Germinal center (tissue), 1 donor: ENCODE measurements at places on chromosomes 11 and 22.

- no peak for DNase-seq
These were observed 58.7 kb downstream of the AHNAK start for GRCh38 chr11:62487738-62488551.

- no peak for DNase-seq
These were observed 124.1 kb upstream of the BID start for GRCh38 chr22:17898375-17898774.

- no peak for DNase-seq
These were observed 1.2 kb downstream of the SYNGR1 start for GRCh38 chr22:39350757-39351688.

DNA sequence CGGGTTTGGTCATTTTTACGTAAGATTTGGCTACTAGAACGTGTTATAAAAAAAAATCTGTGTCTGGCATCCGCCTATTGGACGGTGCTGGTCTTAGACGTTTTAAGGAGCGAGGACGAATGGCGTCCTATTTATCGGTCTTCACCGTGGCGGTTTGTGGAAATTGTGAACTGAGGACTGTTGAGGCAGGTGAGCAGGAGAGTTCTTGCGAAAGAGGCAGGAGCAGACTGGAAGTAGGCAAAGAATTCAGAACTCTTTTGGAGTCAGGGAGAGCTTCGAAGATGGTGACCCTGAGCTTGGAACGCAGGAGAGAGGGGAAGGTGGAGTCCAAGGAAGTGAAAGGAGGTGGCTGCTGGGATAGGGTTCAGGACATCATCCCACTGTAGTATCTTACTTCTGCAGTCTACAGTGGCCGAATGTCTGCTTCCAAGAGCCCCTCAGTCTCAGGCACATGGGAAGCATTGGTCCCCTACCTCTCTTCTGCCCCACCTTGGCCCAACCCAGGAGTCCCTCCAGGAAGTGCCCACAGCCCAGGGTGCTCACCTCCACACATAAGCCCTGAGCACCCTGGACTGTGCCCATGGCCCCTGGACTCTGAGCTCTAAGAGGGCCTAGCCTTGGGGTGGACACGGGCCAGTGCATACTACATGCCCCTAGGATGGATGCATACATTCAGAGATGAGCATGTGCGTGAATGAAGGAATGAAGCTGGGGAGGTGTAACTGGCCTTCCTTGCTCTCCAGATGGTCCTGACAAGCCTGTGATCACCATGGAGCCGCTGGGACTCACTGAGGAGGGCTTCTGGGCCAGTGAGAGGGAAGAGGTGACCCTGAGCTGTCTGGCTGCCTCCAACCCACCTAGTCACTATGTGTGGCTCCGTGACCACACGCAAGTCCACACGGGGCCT lies 3.7 kb downstream of the VSIG10L2 start:
- DNase-seq: no peak

GRCh38 chr22:45424241-45424731 lies 10.8 kb downstream of the RIBC2 start:
- no peak for DNase-seq

DNA sequence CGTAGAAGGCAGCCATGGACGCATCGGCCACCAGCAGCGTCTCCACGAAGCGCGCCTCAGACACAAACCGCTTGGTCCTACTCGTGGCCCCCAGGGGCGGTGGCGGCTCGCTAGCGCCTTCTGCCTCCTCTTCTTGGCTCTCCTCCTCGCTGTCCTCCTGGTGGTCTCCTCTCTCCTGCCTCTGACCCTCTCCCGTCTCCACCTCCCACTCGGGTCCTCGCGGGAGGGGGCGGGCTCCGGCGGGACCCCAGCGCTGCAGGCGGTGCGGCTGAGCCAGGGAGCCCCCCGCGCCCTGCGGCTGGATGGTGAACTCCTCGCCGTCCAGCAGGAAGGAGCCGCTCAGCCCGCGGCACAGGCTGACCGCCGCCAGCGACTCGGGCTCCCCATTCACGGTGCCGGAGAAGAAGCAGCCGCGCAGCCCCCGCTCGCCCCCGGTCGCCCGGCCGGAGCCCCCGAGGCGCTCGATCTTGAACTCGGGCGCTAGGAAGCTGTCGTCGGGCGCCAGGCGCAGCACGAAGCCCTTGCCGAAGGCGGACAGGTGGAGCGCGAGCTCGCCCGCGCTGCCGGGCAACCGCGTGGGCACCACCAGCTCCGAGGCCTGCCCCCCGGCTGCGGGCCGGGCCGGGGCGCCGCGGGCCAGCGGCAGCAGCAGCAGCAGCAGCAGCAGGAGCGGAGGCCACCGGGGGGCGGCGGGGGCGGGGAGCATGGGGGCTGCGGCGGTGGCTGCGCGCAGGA lies 661 bp downstream of the ADAMTS8 start:
- DNase-seq: no peak

DNA sequence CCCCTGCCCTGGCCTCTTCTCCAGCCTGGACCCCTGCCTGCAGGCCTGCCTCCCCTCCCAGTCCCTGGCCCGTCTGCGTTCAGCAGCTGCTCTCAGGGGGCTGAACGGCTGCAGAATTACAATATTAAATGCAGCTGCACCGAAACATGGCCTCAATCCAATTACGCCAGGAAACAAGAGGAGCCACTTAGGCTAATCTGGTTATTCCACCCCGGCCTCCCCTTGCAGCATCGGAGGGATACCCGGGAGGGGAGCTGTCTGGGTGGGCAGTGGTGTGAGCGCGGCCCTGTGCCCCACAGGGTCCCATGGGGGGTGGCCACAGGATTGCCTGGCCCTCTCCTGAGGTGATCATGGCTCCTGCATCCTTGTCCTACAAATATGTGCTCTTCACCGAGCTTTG lies 42.6 kb downstream of the FLRT1 start:
- no peak for DNase-seq

- DNase-seq: no peak
These were observed 15.7 kb downstream of the ZNF214 start for GRCh38 chr11:7004482-7004881.

GRCh38 chr11:100964435-100964834 lies 165.2 kb downstream of the PGR start:
- DNase-seq: no peak

GRCh38 chr11:115081972-115082371 lies 403.6 kb downstream of the NXPE2 start:
- no peak for DNase-seq

DNA sequence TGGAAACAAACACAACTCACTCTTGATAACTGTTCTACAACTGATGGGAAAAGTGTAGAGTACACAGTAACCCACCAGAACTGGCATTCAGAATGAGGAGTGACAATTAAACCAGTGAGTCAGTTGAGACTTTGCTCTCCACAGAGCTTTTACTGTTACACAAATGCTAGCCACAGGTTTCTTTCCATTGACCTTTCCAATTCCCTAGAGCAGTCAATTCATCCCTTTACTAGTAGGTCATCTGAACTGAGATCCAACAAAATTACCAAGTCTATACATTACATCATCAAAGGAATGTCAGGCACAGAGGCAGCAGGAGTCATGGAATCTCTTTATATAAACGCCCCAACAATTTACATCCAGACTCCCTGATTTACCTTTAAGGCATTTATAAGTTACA lies 65.9 kb downstream of the PHF21A start:
- no peak for DNase-seq

GRCh38 chr11:124359566-124359965 lies 24.7 kb downstream of the OR8B2 start:
- DNase-seq: no peak

DNA sequence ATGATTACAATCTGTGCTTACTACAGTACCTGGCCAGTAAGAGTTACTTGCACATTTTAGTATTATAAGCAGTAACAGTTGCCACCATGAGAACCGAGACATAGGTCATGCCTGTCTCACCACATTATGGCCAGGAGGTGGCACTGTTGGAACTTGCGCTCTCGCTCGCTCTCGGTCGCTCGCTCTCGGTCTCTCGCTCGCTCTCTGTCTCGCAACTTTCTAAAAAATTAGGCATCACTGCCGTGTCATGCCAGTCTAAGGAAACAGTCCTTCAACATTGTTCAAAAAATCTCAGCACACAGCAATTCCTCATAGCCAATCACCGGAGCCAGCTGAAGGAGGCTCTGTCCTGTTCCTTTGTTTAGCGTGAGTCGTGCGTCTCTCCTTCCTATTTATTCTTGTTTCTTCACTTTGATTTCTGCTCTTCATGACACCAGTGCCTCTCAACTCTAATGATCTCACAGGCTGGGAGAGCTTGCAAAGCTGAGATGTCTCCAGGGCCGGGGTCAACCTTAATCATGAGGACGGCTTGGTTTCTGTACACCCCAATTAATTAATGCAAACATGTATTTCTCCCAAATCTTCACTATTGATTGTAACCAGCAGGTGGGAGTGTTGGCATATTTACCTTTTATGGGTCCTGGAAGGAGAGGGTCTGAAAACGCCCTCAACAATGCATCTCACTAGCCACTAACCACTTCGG lies 6.3 kb upstream of the ADAMTS8 start:
- DNase-seq: peak; percentile 73

GRCh38 chr11:26992031-26992541 lies 1.8 kb upstream of the FIBIN start:
- DNase-seq: no peak

- no peak for DNase-seq
These were observed 9.5 kb downstream of the HOATZ start for GRCh38 chr11:111524056-111524455.

GRCh38 chr22:33130473-33130872 lies 72.3 kb upstream of the SYN3 start:
- DNase-seq: no peak

DNA sequence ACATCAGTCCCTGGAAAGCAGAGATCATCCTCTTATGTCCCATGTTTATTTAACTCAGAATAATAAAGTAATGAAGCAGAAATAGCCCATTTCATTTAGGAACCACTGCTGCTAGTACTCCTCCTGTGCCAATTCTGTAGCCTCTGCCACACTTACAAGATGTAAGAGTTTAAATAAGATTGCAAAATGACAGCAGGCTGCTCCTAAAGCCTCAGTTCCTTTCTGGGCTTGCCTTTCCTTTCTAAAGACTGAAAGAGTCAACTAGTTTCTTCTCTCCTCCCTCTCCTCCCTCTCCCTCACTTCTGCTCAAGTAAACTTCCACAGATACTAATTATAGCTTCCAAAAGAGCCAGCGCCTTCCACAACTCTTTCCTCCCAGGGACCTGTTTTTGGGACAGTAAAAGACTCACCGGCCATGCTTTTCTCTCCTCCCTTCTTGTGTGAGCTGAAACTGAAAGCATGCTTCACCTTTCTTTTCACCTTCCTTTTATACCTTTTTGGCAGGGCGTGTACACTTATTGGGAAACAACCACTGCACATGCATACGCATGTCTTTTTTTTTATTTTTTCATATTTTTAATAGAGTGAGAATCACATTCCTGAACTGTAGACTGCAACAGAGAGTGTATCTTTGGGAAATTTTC lies 26.1 kb upstream of the CARD16 start:
- no peak for DNase-seq

- no peak for DNase-seq
These were observed 25.6 kb upstream of the ZDHHC13 start for GRCh38 chr11:19091366-19091765.

GRCh38 chr11:82978422-82979099 lies 77.0 kb downstream of the DDIAS start:
- DNase-seq: no peak

DNA sequence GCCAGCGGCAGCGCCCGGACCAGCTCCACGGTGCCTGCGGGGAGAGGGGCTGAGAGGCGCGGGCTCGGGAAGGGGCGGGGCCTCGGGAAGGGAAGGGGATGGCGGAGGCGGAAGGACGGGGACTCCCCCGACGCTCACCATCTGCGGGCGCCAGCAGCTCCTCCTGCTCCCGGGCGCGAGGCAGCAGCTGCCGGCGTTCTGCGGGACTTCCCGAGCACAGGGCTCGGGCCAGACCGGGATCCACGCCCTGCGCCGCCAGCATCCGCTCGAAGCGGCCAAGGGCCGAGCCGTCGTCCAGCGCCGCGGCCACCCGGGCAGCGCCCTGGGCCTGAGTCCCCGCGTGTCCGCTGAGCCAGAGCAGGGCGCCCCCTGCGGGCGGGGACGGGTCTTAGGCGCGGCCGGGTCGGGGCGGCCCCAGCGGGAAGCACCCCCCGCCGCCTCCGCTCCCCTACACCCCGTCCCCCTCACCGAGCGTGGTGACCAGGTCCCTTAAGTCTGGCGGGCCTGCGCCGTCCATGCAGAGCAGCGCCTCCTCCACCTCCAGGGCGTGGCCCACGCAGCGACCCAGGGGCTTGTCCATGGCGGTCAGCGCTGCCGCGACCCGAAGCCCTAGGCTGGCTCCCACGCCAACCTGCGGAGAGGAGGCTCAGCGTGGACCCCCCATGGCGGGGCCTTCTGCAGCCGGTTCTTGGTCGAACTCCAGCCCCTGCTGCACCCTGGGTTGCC lies 873 bp upstream of the SCO2 start:
- DNase-seq: peak; percentile 84

DNA sequence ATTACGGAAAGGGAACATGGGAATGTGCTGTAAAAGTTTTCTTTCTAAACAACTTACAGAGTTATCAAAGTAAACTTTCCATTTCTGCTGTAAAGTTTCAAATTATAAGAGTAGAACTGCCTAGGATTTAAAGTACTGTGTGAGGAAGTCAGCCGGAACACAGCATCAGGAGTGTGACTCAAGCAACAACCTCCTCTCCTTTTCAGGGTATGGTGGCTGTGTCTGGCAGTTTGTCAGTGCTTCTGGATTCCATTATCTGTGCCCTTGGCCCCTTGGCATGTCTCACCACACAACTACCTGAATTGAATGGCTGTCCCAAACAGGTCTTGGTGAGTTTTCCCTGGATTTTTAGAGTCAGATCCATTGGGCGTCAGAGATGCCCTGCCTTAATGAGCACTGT lies 6.9 kb upstream of the TOM1 start:
- DNase-seq: no peak

DNA sequence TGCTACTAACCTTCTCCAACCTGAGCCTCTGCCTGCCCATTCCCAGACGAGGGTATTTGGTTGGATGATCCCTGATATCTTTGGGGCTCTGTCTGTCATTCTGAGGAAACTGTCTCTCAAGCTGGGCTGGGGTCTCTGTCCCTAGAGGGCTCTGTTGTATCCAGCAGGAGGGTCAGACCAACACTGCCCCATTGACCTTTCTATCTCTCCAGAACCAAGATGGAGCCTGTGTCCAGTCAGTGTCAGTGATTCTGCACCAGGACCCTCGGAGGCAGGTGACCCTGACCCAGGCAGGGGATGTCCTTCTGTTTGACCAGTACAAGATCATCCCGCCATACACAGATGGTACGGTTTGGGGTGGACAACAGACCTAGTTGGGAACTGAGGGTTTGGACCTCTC lies 21.9 kb downstream of the OTOG start:
- DNase-seq: no peak

DNA sequence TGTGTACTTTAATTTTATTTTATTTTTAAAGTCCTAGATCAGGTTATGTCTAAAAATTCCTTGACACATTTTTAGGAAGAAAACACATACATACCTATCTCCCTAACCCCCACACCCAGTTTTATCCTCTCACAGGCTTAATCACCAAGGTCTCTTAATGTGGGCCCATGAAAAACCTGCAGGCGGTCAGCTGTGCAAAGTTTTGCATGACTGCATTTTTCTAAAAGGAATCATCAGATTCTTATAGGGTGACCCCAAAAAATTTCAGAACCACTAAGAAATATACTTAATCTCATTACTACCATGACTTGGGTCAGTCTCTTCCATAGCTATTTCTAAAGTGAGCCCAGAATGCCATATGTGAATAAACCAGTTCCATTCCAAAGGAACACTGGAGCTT lies 19.8 kb downstream of the SAA1 start:
- no peak for DNase-seq

- DNase-seq: no peak
These were observed 916.2 kb downstream of the METTL15 start for GRCh38 chr11:29024386-29024785.

GRCh38 chr11:27209562-27210005 lies 153.4 kb downstream of the CCDC34 start:
- no peak for DNase-seq

- DNase-seq: no peak
These were observed 218.2 kb upstream of the CCDC179 start for GRCh38 chr11:23078289-23078971.

GRCh38 chr22:19933341-19934241 lies 8.0 kb upstream of the COMT start:
- no peak for DNase-seq
